ENCODE measurements at places on chromosomes 11 and 22.

GRCh38 chr11:123217897-123218296, 22.8 kb upstream of the CLMP start:
- no peak for DNase-seq

GRCh38 chr22:50314455-50315288, 7.2 kb upstream of the PLXNB2 start:
- peak; percentile 73 for DNase-seq

DNA sequence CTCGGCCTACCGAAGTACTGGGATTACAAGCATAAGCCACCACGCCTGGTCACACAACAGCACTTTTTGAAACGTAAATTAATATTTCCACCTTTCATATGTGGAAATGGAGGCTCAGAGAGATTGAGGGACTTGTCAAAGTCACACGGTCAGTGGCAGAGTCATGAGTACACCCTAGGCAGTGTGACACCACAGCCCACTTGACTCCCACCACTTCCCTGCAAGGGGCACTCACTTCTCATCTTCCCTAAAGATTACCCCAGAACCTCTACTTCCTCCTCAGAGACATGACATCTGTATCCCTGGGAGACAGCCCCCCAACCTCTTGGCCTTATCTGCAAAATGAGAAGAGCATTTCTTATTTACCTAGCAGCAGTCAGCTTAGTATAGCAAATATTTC, 16.5 kb upstream of the MYOD1 start:
- no peak for DNase-seq

GRCh38 chr11:105935791-105936190, 86.2 kb downstream of the MSANTD4 start:
- no peak for DNase-seq

GRCh38 chr11:78654866-78655265, 80.2 kb upstream of the NARS2 start:
- DNase-seq, result no peak

DNA sequence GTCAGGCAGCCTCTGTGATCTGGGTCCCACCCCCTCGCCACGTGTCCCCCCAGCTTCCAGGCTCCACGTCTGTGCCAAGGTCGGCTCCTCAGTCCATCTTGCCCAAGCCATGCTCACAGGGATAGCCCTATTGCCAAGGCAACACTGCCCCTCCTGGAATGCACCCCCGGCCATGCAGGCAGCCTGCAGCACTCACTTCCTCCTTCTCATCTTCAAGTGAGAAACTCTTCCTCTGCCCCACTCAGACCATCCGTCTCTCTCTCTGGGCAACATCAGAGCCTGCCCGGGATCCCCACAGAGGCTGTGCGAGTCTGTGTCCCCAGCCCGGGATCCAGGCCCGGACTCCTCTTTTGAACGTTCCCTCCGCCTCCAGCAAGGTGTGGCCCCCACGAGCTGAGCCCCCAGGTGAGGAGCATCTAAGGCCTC, 852.3 kb downstream of the BRD1 start:
- no peak for DNase-seq

GRCh38 chr11:20355221-20356219, 8.0 kb upstream of the HTATIP2 start:
- DNase-seq, result no peak

GRCh38 chr22:29457730-29458129, 19.3 kb downstream of the RFPL1 start:
- peak; percentile 11 for DNase-seq

DNA sequence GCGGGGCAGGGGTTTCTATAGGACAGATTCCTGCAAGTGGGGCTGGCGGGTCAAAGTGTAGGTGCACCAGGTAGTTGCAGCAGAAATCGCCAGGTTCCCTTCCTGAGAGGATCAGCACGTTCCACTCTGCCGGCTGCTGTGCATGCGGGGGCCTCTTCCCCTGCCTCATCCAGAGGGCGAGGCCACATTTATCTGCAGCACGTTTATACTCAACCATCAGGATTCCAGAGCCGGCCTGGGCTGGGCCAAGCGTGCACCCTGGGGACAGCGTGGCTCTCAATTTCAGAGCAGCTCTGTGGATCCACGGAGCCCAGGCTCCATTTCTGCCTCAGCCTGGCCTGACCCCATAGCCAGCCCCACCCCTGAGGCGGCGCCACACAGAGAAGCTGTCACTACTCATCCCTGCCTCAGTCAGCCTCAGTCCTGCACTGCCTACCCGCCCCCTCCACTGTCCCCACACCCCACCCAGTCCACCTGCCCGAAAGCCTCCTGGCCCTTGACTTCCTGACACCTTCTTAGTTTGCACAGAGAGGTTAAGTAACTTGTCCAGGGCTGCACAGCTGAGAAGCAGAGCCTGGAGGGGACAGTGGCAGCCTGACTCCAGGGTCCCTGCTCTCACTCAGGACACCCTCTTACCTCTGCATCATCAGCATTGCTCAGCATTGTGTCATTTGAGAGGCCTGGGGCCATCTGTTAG, 45.9 kb upstream of the RTL6 start:
- no peak for DNase-seq

GRCh38 chr22:43331069-43331451, 12.1 kb downstream of the SCUBE1 start:
- no peak for DNase-seq

- DNase-seq, result no peak
Observed at GRCh38 chr11:1893581-1894359, 2.1 kb upstream of the PRR33 start.

DNA sequence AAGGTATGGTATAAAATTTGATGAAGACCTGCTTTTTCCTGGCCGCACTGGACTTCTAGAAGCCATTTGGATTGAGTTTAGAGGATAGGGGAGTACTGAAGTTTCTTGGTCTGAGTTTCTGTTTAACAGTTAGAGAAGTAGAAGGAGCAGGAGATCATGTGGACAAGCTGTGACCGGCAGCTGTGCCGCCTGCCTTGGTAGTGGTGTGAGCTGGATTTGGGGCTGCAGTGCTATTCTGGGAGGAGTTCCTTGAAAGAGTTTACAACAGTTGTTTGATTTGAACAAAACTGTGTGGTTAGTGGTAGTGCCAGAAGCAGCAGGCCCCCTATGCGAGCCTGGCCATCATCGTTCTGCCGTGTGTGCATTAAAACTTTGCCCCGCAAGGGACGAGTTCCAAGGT, 105.2 kb downstream of the PDHX start:
- no peak for DNase-seq

GRCh38 chr11:9817191-9817590, 153.3 kb downstream of the SWAP70 start:
- no peak for DNase-seq

DNA sequence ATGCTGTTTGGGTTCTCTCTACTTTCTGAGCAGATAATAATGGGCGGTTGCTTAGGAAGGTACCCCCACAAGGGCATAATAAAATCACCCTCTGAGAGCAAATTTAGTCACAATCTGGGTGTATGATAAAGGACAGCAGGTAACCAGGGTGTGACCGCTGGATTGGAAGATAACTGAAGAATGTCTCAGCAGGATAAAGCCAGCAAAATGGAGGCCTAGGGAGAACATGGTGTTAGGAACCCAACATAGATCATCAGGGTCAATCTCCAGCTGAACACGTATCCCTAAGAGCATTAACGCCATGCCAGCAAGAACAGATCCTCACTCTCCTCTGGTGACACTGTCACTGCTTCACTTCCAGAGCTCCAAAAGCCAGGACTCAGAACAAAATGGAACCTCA, 64.5 kb upstream of the SCUBE2 start:
- no peak for DNase-seq

GRCh38 chr11:113517361-113517760, 42.2 kb upstream of the DRD2 start:
- no peak for DNase-seq

DNA sequence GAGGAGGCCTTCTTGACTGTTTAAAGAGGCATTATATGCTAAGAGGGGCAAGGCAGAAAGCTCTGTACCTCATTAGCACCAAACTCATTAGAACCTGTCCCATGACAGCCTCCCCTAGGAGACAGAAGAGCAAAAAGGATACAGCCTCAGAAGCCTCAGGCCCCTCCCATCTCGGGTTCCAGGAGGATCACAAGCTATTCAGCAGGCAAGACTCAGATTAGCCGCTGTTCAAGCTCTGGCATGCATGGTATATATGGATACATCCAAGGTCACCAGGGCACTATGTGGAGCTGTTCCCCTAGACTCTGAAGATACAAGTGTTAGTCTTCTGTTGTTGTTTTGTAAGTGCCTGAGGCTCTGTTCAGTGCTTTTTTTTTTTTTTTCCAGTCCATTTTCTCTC, 32.1 kb downstream of the ATXN10 start:
- DNase-seq, result no peak

DNA sequence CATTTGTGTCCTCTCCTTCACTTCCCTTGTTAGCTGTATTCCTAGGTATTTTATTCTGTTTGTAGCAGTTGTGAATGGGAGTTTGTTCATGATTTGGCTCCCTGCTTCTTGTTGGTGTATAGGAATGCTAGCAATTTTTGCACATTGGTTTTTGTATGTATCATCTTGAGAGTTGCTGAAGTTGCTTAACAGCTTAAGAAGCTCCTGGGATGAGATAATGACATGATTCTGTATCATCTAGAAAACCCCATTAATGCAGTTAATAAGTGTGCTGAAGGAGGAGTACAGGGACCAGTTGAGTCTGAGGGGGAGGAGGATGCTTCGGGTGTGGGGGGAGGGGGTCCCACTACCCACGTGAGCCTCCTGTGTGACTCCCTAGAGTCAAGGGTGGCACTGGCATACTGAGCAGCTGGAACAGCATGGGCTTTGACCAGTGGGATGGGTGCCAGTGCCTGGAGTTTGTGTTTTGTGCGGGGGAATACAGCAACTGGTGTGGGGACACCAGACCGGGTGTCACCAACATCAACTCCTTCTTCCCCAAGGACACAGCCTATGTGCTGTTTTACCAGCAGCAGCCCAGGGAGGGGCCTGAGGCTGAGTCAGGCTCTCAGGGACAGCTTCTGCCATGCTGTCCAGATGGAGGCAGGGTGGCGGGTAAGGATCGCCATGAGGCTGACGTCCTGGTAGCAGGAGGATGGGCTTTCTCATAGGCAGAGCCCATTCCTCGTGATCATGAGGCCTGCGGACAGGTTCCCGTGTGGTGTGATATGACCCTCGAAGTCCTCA, 24.1 kb downstream of the USP35 start:
- DNase-seq, result no peak

DNA sequence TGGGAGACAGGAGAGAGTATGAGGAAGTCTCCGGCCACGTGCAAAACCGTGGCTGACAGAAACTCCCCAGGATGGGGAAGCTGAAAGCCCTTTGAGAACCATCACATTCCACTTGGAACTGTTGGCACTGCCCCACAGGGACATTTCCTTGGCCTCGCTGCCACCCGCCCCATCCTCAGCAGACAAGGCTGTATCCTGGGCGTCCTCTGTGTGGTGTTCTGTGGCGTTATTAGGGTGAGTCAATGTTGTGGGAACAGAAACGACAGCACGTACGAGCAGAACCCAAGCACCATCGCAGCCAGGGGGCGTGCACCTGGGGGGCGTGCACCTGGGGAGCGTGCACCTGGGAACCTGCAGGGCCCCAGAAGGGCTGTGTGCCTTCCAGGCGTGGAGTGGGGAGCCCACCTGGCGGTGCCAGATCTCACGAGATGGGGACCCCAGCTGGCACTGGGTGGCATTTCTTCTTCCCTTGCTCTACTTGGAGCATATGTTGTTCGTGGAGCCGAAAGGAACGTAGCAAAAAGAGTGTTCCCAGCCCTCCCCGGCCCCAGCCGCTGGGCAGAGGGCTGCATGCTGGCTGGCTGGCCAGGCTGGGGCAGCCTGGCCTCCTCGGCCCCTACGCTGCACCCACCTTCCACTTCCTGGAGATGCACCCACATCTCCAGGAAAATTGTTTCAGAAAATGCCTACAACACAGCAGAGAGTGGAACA, 35.4 kb downstream of the NFAM1 start:
- no peak for DNase-seq

- no peak for DNase-seq
Observed at GRCh38 chr11:105696000-105696399, 86.1 kb downstream of the GRIA4 start.

DNA sequence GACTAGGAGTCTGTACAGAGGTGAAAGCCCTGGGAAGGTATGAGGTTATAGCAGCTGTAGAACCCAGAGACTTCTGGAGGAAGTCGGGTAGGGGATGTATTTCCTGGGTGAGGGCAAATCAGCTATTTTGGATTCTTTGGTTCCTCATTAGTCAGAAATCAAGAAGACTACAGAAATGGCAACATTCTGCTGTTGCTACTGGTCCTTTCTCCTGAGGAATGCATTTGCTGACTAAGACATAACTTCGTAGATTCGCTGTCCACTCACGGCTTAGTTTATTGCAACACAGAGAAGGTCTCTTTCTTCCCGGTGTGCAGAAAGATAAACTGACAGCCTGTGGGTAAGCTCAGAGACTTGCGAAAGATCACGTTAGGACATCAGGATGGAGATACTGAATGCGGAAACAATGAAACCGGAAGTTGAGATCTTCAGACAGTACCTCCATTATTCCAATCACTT, 25.3 kb upstream of the SESN3 start:
- no peak for DNase-seq

- no peak for DNase-seq
Observed at GRCh38 chr11:26149585-26149984, 182.3 kb upstream of the ANO3 start.

DNA sequence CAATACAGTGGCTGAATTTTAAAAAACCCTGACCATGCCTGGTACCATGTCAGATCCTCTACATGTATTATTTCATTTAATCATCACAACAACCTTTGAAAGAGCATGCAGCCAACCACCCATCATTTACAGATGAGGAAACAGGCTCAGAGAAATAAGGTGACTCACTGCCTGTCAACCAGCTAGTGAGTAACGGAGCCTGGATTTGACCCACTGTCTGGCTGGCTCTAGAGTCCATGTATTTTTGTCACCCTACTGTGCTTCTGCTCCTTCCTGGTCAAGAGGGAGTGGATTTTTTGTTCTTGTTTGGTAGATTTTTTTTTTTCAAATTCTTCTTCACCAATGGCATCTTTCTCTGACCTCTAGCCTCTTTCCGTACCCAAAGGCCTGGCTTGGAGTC, 77.4 kb downstream of the CWC15 start:
- DNase-seq, result no peak

DNA sequence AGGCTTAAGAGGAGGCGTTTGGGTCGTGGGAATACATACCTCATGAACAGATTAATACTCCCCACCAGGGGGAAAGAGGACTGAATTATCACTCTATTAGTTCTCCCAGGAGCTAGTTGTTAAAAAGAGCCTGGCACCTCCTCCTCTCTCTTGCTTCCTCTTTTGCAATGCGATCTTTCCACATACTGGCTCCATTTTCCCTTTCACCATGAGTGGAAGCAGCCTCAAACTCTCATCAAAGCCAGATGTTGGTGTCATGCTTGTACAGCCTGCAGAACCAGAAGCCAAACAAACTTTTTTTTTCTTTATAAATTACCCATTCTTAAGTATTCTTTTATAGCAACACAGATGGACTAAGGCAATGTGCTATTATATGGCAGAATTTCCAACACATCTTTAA, 258.5 kb downstream of the FAM76B start:
- DNase-seq, result no peak

DNA sequence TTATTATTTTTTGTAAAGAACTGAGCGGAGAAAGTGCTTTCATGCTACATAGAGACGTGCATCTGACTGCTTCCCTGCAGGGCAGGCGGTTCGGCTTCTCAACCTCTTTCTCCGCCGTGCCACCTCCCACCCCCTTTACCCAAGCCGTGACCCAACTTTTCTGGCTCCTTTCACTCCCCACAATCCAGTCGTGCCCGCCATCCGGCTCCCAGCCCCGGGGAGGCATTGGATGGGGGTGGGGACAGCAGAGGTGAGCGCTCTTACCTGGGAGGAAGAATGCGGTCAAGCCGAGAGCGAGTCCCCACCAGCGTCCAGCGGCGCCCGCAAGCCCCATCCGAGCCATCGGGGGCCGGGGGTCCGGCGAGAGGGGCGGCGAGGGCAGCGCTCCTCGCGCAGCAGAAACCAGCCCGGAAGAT, 781 bp downstream of the NECTIN1 start:
- DNase-seq, result no peak
